ENCODE measurements at places on chromosomes 7 and 10.
A peak's percentile ranks its signal among the peaks of the same experiment; 100 is the strongest.

- DNase-seq, result peak; percentile 0
These were observed 938.9 kb downstream of the NRG3 start for GRCh38 chr10:82813856-82814255.

GRCh38 chr10:74507951-74508350, 318.4 kb upstream of the KAT6B start:
- no peak for DNase-seq

GRCh38 chr7:105249216-105249615, 139.5 kb downstream of the SRPK2 start:
- peak; percentile 53 for DNase-seq

DNA sequence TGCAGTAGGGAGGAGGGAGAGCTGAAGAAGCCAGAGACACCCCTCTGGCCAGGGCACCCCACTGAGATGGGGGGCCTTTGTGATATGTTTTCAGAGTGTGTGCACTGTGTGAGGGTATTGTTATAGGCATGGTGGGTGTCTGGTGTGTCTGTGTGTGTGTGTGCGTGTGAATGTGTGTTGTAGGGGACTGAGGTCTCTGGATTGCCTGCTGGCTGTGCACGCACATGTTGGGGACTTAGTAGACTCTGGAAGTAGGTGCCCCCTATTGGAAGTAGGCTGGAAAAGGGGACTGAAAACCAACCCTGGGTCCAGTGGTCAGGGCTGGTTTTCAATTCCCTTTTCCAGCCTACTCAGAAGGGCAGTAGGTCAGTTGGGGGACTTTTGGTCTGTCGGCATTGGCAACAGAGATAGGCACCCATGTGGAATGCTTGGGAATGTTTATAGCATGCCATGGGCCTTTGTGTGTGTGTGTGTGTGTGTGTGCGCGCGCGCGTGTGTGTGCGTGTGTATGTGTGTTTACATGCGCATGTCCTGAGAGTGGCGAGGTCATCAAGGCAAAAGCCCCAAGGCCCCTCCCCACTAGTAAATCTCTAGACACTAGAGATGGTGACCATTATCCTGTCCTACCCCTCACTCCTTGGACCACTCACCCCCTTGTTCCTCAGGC, 78.8 kb downstream of the HIF1AN start:
- DNase-seq, result no peak

DNA sequence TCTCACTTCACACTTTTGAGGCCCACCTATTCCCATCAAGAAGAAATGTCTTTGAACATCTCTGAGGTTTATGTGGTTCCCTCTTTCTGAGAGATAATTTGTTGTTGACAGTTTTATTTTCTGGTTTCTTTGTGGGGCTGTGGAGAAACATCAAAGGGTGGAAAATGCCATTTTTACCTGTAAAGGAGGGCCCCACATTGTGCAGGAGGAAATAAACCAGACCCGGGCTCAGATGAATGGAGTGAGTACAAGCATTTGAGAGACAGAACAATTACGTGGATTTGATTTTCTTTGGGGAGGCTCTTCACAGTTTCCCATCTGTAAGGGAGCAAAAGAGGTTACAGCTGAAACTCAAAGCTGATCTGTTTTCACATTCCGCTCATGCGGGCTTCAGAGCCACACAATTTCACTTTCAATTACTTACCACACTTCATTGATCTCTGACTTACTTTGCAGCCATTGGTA, 29.8 kb downstream of the ITPRIP start:
- no peak for DNase-seq

All from fibroblast of the aortic adventitia (primary cell).